ENCODE measurements at places on chromosomes 12 and 14.
A peak's percentile ranks its signal among the peaks of the same experiment; 100 is the strongest.

DNA sequence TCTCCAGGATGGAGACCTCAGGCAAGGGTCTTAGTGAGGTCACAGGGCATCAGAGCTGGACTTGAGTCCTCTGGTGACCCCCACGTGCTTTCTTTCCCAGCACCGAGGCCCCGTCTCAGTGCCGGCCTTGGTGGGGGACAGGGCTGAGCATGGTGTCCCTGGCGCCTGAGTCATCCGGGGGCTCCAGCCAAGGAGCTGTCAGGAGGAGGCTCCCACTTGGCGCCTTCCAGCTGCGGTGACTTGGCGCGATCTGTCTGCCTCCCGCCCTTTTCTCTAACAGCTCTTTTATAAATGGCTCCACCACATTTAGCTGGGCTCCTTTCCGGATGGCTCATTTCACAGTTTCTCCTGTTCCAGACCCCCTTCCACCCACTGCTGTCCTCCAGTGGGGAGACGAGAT, 60.4 kb downstream of the PRMT8 start:
- peak; percentile 26 for DNase-seq

GRCh38 chr14:68594737-68595380, 198.0 kb downstream of the ZFP36L1 start:
- DNase-seq = no peak

- no peak for DNase-seq
Measured at GRCh38 chr14:58724702-58725101, 86.9 kb downstream of the DACT1 start.

GRCh38 chr12:130504840-130505175, 167.1 kb downstream of the PIWIL1 start:
- DNase-seq = no peak

- no peak for DNase-seq
Measured at GRCh38 chr14:81396113-81396512, 4.0 kb downstream of the STON2 start.

GRCh38 chr12:75350413-75350812, 15.9 kb downstream of the GLIPR1L1 start:
- DNase-seq = no peak

DNA sequence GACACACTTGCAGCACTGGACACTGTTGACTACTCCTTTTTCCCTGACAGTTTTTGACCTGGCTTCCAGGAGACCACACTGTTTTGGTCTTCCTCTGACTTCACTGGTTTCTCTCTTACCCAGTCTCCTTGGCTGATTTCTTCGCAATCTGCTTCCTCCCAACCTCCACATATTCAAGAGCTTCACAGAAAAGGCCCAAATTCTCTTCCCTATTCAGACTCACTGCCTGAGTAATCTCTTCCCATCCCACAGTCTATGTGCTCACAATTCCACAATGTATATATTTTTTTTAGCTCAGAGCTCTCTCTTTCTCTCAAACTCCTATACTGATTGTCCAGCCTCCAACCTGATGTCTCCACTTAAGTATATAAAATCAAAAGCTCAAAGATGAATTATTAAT, 115.4 kb downstream of the SINHCAF start:
- no peak for DNase-seq

- no peak for DNase-seq
Measured at GRCh38 chr12:123113026-123113425, 37.9 kb downstream of the PITPNM2 start.

DNA sequence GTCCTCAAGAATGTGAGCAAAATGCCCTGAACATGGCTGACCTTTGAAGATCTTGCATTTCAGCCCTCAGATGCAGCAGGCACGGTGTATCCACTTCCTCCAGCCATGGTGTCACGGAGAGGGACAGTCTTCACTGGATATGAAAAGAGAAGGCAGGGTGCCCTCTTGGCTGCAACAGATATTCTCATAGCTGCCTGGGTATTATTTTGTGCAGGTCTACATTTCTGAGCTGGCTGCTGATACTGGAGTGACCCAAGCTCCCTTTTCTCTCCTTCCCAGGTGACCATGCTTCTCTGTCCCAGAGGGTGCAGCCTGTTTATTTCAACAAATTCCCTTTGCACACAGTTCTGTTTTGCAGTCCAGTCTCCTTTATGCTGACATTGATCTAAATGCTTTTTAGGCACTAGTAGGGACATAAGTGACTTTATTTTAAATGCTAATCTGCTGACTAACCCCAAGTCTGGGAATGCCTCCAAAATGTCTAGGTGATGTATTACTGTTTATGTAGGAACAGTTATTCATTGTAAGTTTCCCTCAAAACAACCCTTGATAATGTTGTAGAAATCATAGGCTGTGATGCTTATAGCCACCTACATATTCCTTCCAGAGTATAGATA, 17.4 kb upstream of the PYGL start:
- DNase-seq = no peak

DNA sequence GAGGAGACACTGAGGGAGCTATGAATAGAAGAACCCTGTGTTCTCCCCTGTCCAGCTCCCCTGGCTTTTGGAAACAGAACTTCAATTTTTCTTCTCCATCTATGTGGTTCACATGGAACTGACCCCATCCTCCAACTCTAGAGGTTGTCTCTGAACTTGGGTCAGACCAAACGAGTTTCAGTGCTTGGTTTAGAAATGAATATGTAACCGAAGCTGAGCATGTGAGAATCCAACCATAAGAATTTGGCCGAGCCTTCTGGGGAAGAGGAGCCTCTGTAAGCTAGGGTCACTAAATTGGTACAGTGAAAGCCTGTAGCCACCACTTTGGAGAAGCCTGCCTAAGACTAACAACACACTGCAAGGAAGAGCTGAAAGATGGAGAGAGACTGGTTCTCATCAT, 464.4 kb downstream of the ZFP36L1 start:
- no peak for DNase-seq

DNA sequence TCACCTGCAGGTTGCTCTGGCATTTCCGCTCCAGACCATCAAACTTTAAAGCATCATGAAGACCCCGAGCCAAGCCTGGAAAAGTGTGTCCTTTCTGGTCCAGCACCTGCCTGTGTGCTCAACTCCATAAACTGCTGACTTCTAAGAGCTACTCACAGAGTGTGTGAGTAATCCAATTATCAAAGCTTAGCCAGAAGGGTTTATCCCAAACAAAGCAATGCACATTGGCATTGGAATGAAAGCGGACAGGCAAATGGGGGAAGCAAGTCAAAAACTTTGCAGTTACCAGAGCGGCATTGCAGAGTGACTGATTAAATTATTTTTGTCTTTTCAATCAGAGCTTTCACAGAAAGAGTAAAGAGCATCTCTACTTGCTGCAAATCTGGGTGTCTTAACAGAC, 1262.4 kb upstream of the SEL1L start:
- DNase-seq = no peak

- DNase-seq = no peak
Measured at GRCh38 chr14:90295870-90296516, 35.7 kb downstream of the NRDE2 start.

- DNase-seq = no peak
Measured at GRCh38 chr12:92762773-92763172, 60.0 kb downstream of the PLEKHG7 start.

DNA sequence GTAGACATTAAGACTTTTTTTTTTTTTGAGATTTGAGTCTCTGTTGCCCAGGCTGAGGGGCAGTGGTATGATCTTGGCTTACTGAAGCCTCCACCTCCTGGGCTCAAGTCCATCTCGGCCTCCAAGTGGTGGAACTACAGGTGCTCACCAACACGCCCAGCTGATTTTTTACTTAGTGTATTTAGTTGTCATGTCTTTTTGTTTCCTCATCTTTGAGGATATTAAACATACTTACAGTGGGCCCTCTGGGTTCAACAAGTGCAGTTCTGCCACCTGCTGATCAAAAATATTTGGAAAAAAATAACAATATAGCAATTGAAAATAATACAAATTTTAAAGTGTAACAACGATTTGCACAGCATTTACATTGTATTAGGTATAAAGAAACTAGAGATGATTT, 4.4 kb upstream of the B4GALNT1 start:
- no peak for DNase-seq

GRCh38 chr14:69657950-69658355, 46.6 kb downstream of the SUSD6 start:
- no peak for DNase-seq

DNA sequence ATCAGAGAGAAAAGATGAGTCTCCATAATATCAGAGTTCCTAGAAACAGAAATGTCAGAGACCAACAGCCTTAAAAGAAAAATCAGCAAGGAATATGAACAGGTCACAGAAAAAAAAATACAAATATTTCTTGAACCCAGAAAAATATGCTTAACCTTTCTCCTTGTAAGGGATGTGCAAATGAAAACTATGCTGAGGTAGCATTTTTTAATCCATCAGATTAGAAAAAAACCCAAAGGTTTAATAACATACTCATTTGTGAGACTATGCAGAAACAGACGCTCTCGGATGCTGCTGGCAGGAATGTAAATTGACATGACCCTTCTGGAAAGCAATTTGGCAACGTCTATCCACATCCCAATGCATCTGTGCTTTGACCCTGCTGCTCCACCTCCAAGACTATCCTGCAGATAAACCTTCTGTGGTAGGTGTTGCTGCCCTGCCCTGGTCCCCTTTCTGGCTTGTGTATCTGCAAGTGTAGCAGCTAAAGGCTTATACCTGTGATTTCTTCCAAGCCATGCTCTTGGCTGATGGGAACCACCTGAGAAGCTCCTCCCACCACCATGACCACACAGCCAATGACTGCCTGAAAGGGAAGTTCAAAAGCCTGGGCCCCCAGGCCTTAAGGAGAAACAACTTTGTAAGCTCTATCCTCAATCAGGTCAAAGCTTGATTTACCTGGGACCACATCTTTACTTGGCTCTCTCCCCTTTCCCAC, 49.4 kb downstream of the LTBP2 start:
- no peak for DNase-seq

DNA sequence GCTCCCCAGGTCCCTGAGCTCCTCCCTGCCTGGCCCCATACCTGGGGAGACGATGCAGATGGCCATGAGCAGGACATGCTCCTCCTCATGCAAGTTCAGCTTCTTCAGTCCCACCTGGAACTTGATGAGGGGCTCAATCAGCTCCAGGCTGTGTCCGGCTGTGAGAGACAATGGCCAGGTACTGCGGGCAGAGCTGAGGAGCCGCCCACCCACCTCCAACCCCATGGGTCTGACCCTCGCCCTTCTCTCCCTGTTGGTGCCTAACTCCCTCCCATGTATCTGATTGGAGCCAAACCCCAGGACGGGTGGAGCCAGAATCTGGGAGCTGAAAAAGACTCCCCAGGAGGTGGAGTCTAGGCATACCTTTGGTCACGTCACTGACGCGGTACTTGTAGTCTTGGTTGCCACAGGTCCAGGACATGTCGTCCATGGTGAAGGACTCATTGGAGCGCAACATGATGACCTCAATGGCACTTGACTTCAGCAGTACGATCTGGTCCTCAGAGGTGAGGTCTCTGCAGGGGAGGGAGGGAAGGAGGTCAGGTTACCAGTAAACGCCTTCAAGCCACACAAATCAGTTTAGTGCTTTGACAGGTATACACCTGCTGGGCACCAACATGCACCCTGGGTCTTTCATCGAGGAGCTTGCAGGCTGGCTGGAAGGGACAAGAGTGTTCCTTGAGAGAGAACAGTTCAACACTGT, 26.7 kb upstream of the HDAC7 start:
- no peak for DNase-seq

- no peak for DNase-seq
Measured at GRCh38 chr12:95551913-95552516, 739 bp upstream of the USP44 start.

DNA sequence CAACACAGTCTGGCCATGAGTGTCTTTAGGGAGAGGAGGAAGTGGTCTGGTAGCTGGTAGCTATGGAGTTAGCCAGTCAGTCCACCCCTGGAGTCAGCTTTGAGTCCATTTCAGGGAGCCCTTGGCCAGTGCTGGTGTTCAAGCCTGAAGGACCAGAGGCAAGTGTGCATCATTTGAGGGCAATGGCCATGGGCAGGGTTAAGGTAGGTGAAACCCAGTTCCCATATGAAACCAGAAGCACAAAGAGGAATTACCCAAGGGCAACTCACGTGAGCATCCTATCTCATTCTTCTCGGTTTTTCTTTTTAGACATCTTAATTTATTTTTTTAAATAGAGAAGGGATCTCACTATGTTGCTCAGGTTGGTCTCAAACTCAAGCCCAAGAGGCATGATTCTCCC, 61.3 kb upstream of the ACTN1 start:
- no peak for DNase-seq

DNA sequence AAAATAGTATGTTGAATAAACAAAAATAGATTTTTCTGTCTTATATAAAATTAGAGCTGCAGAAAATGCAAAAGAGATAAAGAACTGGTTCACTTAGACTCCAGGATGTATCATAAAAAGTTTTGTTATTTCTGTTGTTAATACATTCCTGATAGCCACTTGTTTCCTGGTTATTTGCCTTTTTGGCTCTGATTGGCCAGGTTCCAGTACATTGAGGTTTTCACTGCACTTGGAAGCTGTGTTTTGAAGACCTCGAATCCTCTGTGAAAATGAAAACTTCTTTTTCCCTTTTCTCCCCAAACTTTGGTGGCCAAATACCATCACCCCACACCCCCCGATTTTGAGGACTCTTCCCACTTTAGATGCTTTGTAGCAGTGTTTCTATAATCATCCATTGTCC, 525.3 kb downstream of the MED13L start:
- DNase-seq = no peak

DNA sequence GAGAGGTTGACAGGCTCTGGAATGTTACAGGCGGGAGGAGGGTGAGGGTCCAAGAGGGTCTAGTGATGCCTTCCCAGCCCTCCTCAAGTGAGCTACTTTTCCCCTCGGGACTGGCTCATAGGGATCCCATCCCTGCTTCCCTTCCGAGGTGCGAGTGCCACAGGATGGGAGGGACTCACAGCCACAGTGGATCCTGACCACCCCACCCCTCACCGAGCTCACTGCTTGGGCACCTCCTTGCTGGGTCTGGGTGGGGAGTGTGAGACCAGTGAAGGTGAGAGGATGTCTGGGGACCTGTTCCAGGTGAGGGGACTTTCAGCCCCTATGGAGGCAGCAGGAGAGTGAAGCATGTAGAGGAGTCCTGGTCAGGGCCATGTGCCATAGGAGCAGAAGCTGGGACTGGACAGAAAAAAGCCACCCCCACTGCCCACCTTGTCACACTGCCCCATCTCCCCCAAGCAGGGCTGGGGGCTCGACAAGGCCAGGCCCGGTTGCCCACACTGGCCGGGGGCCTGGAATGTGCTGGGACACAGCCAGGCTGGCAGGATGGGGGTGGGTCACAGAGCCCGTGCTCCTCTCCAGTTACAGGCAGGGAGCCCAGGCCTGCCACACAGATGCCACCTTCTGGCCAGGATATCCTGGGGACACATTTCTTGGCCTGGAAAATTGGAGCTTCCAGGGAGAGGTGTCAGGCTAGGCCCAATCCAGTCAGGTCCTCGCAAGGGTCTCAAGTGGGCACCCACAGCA, 1.7 kb upstream of the TNS2 start:
- no peak for DNase-seq

- DNase-seq = no peak
Measured at GRCh38 chr14:103121121-103121845, 2.0 kb upstream of the TNFAIP2 start.

DNA sequence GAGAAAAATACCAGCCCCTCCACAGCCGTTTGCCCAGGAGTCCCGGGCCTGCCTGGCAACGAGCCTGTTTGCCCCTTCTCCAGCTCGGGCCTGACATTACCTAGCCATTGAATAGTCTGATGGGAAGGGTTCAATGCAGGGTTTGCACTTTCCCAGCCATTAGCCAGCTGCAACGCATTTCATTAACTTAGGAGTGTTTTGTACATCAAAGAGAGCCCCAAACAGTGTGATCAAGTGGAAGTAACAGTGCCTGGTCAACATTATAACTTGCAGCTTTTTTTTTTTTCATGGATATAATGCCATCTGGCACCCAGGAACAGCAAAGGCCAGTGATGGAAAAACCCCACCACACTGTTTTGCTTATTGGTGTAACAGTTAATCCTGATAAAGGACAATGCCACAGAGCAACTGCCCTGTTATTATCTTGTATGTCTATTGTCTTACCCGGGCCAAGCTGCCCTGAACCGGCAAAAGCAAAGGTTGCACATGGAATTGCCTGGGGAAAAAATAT, 38.0 kb downstream of the BTG1 start:
- no peak for DNase-seq
